ENCODE measurements at places on chromosomes 3 and 15.

DNA sequence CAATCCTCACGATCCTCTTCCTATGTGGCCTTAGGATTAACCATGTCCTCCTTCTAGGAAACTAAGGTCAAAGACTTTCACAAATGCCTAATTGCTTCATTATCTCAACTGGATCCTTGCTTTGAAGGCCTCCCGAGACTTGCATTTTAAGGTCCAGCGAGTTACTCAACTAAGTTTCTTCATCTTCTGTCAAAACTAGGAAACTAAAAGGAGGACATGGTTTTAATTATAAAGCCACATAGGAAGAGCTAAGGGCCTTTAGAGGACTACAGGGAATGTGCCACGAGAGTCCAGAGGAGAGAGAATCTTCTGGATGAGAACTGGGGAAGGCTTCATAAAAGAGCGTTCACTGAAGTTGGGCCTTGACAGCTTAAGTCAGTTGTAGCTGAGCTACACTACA, 87.8 kb upstream of the LPP start:
- DNase-seq, result no peak

DNA sequence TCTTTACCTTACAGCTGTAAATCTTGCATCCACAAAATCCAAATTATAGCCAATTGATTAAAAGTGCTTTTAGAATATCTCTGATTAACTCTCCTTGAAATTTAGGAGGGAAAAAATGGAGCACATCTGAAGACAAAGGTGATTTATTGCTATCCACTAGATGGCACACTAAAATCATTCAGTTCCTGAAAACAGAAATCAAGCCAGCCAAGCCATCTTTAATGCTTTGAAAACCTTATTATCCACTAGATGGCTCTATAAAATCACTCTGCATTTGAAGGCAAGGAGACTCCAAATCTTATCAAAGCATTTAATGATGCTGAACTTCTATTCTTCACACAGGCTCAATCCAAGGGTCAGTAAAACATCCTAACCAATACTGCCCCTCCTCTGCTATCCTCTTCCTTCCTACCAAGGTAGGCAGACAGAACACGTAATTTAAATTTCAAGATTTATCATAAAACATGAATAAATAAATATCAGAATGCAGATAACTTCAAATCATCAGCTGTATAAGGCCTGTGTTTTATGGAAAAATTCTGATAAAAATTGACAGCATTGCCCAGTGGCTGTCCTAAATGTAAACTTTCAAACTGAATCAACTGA, 48.4 kb downstream of the GOLIM4 start:
- DNase-seq, result no peak

DNA sequence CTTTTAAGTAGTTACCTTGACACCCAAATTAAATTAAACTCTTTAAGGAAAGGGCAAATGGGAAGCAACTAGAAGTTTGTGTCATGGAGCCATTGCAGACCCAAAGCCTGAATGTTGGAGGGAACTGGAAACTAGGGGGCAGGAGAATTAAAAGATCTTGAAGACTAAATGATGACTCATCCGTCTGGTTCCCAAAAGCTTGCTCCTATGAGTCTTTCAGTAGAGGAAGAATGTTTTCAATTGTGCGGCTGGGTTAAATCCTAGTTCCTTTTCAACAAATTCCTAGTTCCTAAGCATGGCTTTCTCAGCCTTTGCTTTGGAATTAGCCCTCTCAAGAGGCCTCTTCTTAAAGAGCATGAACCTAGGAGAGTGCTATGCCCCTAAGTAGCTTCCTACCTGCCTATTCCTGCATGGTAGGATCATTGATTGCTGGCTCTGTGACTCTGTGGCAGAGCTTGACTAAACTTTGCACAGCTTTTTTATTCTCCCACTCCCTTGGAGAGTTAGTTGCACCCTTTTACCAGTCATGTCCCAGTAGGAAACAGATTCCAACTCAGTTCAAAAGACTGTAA, 17.7 kb downstream of the CLEC3B start:
- DNase-seq, result no peak

DNA sequence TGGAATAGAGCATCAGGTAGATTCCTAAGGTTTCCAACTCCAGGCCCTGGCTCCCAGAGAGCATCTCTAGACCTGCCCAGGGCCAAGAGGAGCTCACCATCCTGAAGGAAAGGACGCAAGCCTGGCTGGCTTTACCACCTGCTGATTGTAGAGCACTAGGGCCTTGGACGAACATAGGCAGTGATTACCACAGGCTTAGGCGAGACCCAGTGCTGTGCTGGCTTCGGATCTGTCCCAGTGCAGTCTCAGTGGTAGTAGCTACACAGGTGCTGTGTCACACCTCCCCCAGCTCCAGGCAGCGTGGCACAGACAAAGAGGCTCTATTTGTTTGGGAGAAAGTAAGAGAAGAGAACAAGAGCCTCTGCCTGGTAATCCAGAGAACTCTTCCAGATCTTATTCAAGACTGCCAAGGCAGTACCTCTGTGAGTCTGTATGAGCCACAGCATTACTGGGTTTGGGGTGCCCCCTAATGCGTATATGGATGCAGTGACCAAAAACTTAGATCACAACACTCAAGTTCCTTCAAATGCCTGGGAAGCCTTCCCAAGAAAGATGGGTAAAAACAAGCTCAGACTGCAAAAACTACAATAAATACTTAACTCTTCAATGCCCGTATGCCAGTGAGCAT, 25.4 kb downstream of the ISG20 start:
- DNase-seq, result no peak

- no peak for DNase-seq
These were observed 23.0 kb upstream of the TOP2B start for GRCh38 chr3:25687742-25688141.

All from activated gamma-delta T cell (primary cell).